Fibroblast of skin of abdomen (primary cell): ENCODE measurements at places on chromosomes 2 and 18.

- DNase-seq = no peak
Observed at GRCh38 chr2:127597046-127597983, 48.6 kb upstream of the GPR17 start.

GRCh38 chr2:169038338-169038757, 7.2 kb upstream of the ABCB11 start:
- no peak for DNase-seq

DNA sequence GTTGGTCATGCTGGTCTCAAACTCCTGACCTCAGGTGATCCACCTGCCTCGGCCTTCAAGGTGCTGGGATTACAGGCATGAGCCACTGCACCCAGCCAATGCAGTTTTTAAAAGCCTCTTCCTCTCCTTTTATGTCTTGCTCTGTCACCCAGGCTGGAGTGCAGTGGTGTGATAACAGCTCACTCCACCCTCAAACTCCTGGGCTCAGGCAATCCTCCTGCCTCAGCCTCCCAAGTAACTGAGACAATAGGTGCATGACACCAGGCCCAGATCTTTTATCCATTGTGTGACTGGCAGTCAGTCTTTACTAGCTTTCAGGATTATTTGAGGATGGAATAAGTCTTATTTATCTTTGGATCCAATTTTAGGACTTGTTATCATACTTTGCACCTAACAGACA, 13.2 kb downstream of the KCTD18 start:
- no peak for DNase-seq

- DNase-seq = peak; percentile 13
Observed at GRCh38 chr18:23735021-23735464, 45.8 kb downstream of the LAMA3 start.

DNA sequence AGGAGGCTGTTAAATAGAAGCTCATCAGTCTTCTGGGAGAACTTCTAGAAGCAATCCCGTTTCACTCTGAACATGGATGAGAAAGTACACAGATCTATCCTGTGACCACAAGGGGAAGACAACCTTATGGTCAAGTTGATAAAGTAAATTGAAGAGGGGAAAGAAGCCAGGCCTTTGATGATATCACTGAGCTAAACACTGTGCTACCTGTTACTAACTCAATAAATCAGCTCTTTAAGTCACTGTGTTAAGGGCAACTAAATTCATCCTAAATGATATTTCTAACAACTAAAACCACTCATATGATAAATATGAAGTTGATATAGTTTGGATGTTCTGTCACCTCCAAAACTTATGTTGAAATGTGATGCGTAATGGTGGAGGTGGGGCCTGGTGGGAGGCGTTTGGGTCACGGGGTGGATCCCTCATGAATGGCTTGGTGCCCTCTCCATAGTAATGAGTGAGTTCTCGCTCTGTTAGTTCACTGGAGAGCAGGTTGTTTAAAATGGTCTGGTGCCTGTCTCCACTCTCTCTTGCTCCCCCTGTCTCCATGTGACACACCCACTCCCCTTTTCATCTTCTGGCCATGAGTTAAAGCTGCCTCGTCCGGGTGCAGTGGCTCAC, 23.6 kb downstream of the OLA1 start:
- DNase-seq = no peak

DNA sequence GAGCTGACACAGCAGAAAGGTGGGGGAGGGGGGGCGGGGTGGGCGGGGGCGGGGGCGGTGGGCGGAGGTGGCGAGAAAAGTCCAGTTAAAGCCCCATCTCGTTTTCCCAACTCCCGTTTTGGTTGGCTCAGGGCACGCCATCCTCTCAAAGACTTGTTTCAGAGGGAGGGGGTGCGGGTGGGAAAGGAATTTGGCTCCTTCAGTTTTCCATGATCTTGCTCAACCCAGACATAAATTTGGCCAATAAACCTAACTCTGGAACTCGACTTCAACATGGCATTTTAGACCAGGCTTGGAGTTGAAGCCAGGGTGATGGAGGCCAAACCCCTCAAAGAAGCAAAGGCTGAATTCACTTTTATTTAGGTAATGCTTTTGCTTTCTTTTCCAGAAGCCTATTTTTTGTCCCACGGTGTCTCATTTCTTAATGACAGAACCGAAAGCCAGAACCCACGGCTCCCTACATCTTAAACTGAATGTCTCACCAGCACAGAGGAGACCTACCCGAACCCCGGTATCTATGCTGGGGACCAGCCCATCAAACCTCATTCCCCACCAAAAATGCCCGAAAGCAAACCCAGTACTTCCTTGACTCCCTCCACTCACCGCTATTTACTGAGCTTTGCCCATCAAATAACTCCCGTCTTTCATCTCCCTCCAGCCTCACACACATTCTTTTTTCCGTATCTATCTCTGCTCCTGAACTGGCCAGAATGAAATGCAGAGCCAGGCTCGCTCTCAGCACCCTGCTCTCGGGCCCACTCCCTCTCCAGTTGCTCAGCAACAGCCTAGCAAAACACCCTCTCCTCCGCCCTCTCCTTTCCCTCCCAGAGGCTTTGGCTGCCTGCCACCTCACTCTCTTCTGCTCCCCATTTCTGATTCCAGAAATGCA, 4.3 kb downstream of the IGFBP5 start:
- DNase-seq = peak; percentile 88

- DNase-seq = peak; percentile 37
Observed at GRCh38 chr2:149858216-149858615, 270.6 kb upstream of the MMADHC start.

- no peak for DNase-seq
Observed at GRCh38 chr2:234126146-234126470, 75.6 kb downstream of the SPP2 start.

GRCh38 chr2:195513119-195513518, 143.9 kb upstream of the SLC39A10 start:
- DNase-seq = no peak

DNA sequence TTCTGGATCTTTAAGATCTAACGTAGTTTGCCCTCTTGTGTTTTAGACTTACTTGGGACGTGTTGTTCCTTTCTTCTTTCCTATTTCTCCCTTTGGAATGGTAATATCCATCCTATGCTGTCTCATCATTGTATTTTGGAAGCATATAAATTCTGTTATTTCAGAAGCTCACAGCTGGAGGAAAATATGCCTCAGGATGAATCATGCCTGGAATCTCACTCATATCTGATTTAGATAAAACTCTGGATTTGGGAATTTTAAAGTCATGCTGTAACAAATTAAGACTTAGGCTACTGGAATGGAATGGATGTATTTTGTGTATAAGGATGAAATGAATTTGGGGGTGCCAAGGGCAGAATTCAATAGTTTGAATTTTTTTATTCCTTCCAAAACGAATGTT, 245.2 kb upstream of the GULP1 start:
- DNase-seq = peak; percentile 48
